Iris pigment epithelial cell (primary cell): ENCODE measurements at places on chromosomes 7 and 10.
A peak's percentile ranks its signal among the peaks of the same experiment; 100 is the strongest.

- DNase-seq = no peak
These were observed 282.1 kb upstream of the PPP2R2D start for GRCh38 chr10:131618587-131619267.

DNA sequence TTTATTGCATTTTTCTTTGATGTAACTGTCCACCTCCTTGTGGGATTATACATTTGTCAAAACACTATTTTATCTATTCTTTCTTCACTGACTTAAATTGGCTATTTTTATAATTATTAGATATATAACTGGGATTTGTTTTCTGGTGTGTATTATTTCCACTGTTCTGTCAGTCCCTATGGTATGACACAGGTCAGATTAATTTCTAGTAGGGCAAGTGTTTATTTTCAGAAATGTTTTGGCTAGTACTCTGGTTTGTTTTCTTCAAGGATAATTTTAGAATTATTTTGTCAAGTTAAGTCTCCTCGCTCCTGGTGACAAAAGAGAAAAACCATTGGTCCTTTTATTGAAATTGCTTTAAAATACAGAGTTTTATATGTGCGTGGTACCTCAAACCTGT lies 91.3 kb downstream of the MPLKIP start:
- no peak for DNase-seq

- DNase-seq = no peak
These were observed 15.0 kb downstream of the CLRN3 start for GRCh38 chr10:127877699-127878098.

- DNase-seq = no peak
These were observed 560.3 kb upstream of the POM121L12 start for GRCh38 chr7:52475001-52475582.

DNA sequence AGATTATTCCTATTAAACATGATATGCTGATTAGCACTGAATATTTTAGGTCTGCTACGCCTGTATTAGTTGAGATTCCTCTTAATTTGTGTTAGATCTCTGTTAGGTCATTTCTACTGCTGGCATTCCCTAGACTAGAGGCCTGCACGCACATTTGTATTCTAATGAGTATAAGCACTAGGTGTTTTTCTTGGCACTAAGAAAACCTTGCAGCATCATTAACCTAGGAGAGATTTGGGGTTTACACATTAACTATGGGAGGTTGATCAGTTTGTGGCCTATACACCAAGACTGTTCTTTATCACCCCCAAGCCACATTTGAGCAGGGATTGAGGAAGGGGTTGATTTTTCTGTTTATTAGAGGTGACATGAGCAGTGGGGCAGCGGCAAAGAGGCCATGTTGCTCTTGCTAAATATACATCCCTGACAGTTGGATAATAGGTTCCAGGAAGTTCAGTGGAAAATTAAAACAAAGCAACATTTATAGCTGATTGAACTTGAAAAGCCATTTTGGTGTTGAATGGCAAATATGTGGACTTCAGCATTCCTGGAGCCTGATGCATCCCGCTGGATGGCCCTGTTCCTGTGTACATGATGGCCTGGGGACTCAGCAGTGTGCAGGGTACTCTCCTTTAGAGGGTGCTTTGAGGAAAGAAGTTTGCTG lies 65.2 kb downstream of the GBF1 start:
- peak; percentile 65 for DNase-seq

DNA sequence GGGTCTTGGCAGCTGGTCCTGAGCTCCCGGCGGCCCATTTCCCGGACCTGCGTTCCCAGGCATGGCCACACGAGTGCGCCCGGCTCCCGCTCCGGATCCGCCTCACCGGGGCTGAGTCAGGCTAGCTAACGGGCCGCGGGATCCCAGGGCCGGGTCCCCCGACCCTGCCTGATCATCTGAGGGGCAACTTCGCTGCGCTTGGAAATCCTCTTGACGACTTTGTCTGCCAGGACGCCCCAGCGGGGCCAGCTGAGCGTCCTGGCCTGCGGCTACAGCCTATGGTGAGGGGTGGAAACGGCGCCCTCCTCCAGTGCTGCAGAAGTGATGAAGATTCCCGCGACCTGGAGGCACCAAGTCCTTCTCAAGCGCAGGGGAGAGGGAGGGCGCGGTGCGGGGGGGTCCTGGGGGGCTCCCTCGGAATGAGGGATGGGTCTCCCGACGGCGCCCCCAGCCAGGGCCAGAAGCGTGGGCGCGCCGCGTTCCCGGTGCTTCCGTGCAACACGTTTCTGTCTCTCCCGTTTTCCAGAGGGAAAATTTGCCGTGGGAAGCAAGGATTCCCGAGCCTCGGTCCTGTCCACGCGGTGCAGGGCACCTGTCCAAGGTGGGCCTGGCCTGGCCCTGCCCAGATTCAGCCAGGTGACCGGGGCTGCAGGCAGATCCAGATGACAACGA lies 212.4 kb downstream of the CCSER2 start:
- peak; percentile 59 for DNase-seq

DNA sequence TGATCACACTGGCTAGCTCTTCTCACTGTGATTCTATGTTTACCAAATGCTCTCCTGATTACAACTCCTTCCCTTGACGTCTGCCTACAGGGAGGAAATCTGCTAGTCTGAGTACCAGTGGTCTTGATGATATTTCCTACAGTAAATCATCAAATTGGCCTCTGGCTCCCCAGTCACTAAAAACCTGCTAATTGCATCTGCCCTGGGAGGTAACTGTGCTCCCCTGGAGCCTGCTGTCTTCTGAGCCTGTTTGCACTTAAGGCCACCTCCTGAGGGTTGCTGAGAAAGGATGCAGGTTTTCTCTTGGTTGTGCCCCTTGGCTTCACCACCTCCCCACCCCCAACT lies 56.0 kb downstream of the ELMO1 start:
- DNase-seq = no peak

GRCh38 chr10:1037098-1037497 lies 11.4 kb upstream of the IDI2 start:
- DNase-seq = no peak

GRCh38 chr7:114657279-114657678 lies 242.7 kb downstream of the FOXP2 start:
- DNase-seq = no peak
